CD4-positive, alpha-beta T cell treated with Interleukin-12 subunit alpha and Interleukin-12 subunit beta, for 1 hour (primary cell): ENCODE measurements at places on chromosomes 13 and 19.

DNA sequence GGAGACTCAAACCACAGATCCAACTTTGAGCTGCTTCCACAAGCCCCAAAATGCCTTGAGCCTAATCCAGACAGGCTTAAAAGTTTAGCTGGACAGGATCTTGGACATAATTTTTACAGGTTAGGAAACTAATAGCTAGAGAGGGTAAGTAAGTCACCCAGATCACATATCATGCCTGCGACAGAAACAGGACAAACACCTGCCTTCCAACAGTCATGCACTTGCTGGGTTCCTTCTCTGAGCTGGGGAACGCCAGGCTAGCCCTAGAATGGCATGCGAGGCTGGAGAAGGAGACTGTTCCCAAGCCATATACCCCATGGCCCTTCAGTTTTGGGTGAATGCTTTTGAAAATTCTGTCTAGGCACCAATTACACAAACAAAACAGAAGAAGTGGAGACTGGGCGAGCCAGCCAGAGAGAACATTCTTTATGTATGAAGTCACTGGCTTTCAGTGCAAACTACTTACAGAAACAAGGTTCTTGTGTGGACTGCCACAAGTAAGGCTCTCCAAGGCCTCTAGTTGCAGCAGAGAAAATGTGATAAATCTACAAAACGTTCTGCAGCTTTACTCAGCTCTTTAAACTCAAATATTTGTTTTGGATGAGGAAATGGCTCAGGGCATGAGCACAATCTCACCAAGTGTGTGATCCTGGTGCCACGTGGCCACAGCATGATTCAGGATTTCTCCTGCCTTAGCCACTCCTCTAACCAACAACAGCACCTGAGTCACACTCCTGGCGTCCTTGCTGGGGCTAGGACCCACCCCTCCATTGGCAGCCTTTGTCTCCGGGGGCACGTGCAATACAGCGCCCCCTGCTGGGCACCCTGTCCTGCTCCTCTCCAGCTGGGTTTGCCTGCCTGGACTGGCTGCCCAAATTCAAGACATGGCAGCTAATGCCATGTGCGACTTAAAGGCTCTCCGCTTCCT is 73.4 kb upstream of the UBL3 start:
- DNase-seq, result peak; percentile 65

GRCh38 chr13:23289917-23290357 is 109.2 kb downstream of the SGCG start:
- no peak for DNase-seq

DNA sequence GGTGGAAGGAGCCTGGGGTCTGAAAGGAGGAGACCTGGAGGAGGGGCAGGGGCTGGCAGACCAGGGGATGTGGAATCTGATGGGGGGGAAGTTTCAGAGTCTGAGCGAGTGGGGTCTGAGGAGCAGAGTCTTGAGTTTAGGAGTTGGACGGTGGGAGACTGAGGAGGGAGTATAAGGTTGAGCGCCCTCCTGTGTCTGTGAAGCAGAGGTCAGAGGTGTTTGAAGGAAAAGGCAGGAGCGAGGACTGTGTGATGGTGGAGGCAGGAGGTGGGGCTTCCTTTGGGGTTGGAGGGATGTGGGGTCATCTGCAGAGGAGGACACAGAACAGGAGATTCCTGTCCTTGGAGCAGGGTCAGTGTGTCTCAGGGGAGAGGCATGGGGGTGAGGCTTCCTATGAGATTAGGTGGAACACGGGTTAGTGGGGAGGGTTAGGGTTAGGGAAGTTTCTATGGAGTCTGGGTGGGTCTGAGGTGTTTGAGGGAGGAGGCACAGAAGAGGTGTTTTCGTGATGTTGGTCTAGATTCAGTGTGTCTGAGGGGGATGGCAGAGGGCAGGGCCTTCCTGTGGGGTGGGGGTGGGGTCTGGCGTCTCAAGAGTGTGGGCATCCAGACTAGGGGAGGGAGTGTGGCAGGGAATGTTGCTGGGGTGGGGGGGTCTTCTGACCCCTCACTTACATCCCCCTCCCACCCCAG is 8.3 kb downstream of the RYR1 start:
- no peak for DNase-seq

GRCh38 chr19:30742406-30742938 is 370.3 kb downstream of the ZNF536 start:
- DNase-seq, result no peak

DNA sequence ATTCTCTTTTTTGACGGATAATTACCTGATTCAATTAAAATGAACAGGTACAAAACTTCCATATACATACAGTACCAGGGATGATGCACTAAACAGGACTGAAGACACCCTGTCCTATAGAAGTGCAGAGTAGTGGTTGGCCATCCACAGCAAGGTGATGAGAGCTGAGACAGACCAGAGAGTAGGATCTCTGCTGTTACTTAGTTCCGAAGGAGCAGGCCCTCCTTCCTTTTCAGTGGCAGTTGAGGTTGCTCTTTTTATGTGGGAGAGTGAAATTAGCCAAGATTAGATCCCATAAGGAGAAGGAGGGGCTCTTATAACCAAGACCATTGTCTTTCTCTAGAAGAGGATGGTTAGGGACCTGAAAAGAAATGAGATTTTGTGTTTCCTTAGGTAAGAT is 4.0 kb downstream of the PDS5B start:
- no peak for DNase-seq

GRCh38 chr13:40059540-40060232 is 404.2 kb downstream of the COG6 start:
- DNase-seq, result no peak

DNA sequence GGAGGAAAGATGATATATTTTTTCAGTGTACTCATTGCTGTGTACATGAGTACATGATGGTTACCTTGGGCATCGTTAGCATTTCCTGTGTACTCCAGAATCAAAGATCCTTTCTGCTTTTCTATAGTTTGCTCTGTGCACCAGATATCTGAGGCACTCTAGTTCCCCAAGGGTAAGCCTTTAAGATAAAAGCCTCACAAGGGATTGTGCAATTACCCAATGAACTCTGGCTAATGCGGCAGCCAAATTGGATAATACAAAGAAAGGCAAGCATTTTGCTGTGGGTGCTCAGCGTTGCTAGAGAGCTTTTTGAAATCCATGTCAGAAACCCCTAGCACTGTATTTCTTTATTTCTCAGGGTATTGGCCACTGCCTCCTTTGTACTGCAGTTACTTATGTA is 2.9 kb downstream of the CYSLTR2 start:
- DNase-seq, result no peak

GRCh38 chr19:10829967-10830366 is 6.0 kb downstream of the TMED1 start:
- DNase-seq, result no peak

DNA sequence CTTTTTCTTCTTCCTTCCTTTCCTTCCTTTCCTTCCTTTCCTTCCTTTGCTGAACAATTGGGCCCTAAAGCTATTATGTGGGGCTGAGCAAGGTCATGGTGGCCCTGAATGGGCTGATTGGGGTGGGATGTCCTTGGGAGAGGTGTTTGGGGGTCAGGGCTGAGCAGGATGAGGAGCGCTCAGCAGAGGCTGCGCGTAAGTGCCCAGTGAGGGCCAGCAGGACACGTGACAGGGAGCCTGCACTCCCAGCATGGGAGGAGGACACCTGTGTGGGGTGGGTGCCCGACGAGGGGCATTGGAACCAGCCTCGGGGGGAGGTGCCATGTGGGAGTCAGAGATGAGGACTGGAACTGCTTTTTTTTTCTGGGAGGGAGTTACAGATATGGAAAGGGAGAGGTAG is 5.4 kb upstream of the LGALS7 start:
- DNase-seq, result no peak

DNA sequence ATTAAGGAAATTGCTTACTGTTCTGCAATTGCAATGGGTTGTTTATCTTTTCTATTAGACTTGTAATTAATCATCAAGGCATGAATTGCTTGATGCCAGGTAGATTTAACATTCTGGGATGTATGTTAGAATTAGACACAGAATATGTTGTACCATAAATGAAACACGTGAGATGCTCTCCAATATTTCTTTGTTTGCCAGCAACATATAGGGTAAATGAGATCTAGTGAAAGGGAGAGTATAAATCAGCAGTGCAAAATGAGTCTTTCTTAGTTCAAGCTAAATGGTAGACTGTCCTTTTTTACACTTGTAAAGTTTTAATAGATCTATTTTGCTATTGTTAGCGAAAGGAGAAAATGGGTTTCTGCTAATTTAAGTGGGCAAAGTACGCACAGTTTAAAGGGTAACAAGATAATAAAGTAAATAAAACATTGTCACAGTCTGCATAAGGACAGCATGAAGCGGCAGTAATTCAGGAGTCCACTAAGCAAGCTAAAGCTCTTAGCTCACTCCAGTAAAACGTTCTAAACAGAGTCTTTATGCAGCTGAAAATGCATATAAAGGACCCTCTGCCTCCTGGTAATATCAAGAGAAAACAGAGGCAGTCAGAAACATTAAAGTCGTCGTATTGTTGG is 1137.1 kb downstream of the OLFM4 start:
- DNase-seq, result no peak

DNA sequence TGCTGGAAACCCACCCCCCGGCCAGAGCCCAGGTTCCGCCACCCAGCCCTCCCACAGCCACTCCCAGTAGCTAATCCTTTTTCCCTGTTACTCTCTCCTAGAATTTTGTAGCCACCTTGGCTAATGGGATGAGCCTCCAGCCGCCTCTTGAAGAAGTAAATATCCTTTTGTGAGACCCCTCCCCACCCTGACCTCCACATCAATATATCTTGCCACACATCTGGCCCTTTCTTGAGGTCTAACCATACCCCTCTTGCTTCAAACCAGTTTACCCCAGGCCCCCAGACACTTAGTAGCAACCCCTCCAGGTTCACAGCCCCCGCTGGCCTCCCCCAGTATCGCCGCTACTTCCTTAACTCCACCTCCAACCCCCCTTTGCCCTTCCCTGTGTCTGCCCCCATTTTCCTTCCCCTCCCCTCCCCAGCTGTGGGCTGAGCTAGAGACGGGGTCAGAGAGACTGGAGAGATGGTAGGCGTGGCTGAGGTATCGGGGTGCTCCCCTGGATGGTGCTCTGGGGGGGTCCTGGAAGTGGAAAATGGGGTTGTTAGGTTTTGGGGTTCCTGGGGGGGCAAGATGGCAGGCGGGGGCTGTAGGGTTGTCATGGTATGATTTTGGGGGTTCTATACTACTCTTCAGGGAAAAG is 2.8 kb downstream of the PRMT1 start:
- no peak for DNase-seq

- no peak for DNase-seq
Measured at GRCh38 chr19:1746401-1747284, 6.7 kb upstream of the ONECUT3 start.

- DNase-seq, result no peak
Measured at GRCh38 chr13:30681843-30682242, 53.5 kb upstream of the ALOX5AP start.

DNA sequence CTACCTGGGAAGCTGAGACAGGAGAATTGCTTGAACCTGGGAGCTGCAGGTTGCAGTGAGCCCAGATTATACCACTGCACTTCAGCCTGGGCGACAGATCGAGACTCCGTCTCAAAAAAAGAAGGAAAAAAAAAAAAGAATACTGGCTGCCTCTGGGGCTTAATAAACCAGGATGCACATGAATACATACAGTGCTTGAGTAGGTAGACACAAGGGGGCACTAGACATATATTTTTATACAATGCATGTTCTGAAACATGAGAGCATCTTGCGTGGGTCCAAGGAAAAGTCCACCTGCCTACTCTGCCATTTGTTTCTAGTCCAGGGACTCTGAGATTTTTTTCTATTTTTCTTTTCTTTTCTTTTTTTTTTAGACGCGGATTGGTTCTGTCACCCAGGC is 31.2 kb downstream of the KEAP1 start:
- peak; percentile 50 for DNase-seq

GRCh38 chr13:90414691-90415596 is 932.5 kb upstream of the MIR17HG start:
- no peak for DNase-seq

DNA sequence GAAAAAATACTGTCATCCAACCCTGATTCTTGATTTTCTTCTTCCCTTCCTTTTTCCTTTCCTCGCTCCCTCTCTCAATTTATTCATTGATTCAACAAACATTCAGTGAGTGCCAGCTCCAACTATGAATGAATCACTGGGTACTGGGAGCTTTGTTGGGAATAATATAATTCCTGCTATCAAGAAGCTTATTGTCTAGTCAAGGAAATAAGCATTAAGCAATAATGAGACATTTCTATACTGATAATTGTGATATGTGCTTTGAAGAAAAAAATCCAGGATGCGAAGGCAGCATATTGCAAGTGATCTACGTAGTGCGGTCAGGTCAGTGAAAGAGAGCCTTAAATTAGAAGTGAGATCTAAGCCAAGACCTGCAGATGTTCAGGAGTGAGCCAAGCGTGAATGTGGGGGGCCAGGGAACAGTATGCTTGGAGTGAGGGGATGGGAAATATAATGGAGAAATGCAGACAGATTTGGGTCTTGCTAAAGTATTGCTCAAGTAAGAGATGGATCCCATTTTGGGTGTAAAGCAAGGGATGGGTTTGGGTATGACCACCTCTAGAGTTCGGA is 253.5 kb downstream of the LHFPL6 start:
- no peak for DNase-seq

DNA sequence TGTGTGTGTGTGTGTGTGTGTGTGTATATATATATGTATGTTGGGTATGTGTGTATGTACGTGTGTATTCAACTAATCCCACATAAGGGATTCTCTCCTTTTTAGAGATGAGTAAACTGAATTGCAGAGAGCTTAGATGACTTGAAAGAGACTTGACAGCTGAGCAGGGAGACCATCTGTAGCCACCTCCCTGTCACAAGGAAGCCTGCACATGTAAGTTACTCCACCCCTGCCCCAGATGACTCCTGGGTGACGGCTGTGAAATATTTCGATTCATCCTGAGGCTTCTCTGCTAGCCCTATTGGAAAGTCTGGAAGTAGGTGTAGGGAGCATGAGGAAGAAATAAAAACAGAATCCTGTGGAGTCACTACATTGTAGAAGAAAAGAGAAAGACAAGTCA is 480.4 kb downstream of the FOXO1 start:
- no peak for DNase-seq

- no peak for DNase-seq
Measured at GRCh38 chr13:113647351-113648215, 10.4 kb downstream of the ATP4B start.

GRCh38 chr19:37699057-37699456 is 20.5 kb downstream of the ZNF607 start:
- no peak for DNase-seq
